ENCODE measurements at places on chromosomes 4 and X. TPM values are rescaled to one million over a fixed set of nuclear protein-coding genes. Genes with fewer than 3 reads are reported as not detected.

Gene RHOXF1
- total RNA-seq, result not detected

Gene FABP2
- total RNA-seq, result not detected

Gene AFM
- total RNA-seq, result not detected

Gene MGARP
- 2.4 TPM for total RNA-seq

Gene ADAM29
- total RNA-seq, result not detected

Gene MAGIX
- 1.3 TPM for total RNA-seq

Gene SMIM10
- 3.8 TPM for total RNA-seq

Gene ESX1
- not detected for total RNA-seq

Gene PPP2R2C
- not detected for total RNA-seq

GRCh38 chrX:100207331-100208024, 202.6 kb downstream of the PCDH19 start:
- DNase-seq, result no peak

DNA sequence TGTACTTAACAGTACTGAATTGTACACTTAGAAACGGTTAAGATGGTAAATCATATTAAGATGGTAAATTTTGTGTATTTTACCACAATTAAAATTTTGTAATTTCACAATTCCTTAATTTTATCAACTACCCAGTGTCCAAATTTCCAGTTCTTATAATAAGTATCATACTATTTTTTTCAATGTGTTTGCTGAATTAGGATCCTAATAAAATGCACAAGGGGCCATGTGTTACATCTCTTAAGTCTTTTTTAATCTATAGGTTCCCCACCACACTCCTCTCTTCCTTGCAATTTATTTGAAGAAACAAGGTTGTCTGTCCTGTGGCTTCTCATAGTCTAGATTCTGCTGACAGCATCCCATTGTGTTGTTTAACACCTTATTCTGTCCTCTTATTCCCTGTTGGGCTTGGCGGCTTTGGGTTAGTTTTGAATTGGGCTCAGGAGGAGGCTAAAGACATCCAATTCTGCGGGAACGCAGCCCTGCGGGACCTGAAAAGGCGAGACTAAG, 533 bp upstream of the SYAP1 start:
- no peak for DNase-seq

GRCh38 chr4:70958681-70959080, 34.8 kb upstream of the DCK start:
- peak; percentile 91 for DNase-seq

DNA sequence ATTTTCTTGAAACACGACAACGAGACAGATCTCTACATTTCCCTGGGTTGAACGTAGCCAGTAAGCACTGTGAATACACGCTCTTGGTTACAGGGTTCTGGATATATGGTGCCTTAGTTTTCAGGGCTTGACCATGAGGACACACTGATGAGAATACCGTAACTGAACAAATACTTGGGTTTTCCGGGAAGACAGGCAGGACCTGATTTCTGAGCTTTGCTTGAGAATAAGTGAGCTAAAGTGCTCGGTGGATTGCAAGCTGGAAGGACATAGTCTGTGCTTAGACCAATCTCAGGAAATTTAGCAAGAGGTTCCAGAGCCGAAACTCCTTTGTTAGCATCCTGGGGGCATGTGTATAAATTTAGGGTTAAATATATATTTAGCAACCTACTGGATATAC, 876 bp upstream of the TACR3 start:
- no peak for DNase-seq

- DNase-seq, result no peak
Observed at GRCh38 chrX:105120463-105120862, 100.0 kb downstream of the TEX13A start.

DNA sequence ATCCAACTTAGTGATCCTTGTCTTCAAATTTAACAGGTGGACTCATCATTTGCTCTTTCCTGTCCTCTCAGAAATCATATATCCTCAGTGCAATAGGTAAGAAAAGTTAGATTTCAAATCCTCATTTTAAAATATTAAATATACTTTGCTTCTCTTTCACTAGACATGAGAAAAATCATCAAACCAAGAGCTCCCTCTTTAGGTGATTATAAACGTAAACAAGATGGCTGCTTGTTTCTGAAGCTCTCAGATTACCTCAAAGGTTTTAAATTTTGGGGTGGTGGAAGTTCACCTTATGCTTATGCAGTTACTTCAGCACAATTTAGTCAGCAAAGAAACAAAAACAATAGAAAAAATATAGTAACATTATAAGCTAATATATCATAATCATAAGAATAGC, 27.3 kb downstream of the CSN3 start:
- DNase-seq, result peak; percentile 4

DNA sequence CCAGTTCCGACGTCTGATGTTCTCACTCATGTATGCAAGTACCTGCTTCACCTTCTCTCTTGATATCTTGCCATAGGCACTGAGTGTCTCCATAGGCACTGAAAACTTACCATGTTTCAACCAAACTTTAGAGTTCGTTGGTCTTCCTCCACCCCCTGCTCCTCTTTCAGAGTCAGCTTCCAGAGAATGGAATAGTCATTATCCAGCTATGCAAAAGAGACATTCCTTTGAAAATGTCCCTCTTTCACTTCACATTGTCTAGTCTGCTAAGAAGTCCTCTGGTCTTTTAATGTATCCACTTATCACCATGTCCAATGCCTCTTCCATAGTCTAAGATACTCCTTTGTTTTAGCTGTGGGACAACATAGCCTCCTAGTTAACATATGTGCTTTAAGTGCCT, 566.0 kb upstream of the TENM3 start:
- no peak for DNase-seq

- DNase-seq, result no peak
Observed at GRCh38 chr4:56255820-56256219, 131.5 kb downstream of the AASDH start.

GRCh38 chrX:115912372-115912897, 258.1 kb upstream of the AGTR2 start:
- peak; percentile 11 for DNase-seq

DNA sequence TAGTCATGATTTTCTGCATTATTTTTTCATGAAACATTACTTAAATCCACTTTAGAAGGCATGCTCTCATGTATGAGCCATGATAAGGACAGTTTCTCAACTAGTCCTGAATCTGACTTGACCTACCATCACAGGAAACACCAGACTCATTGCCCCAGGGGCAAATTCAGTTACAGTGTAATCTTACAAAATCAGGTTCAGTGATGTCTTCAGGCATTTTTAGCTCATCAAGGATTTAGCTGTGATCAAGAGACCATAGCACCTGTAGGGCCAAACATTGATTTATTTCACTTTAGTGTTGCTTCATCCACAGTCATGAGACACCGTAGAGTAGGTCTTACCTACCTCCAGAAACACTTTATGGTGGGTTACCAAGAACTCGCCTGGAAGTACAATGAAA, 3.1 kb upstream of the TASL start:
- DNase-seq, result no peak

- DNase-seq, result no peak
Observed at GRCh38 chrX:67673741-67674274, 130.0 kb downstream of the AR start.

GRCh38 chr4:77220828-77221613, 64.0 kb downstream of the CCNG2 start:
- DNase-seq, result peak; percentile 31

DNA sequence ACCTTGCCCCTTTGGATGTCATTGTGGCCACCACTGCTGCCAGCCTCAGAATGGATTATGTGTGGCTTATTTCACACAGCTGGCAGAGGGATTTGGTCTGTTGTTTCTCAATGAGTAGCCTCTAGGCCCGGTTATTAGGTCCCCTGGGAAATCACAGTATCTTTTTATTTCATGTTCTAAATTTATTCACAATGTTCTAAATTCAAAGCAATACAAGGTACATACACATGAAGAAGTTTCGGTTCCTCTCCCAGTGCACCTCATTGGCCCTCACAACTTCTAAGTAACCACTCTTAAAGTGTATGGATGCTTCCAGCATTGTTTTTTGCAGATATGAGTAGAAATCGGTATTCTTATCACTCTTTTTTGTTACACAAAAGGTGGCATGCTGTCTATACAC, 262.7 kb downstream of the RCHY1 start:
- DNase-seq, result no peak
